ENCODE measurements at places on chromosomes 3 and 15.

GRCh38 chr15:65512189-65512588, 5.3 kb downstream of the DPP8 start:
- no peak for DNase-seq

- DNase-seq, result peak; percentile 34
Measured at GRCh38 chr3:63240381-63240902, 37.7 kb upstream of the SYNPR start.

DNA sequence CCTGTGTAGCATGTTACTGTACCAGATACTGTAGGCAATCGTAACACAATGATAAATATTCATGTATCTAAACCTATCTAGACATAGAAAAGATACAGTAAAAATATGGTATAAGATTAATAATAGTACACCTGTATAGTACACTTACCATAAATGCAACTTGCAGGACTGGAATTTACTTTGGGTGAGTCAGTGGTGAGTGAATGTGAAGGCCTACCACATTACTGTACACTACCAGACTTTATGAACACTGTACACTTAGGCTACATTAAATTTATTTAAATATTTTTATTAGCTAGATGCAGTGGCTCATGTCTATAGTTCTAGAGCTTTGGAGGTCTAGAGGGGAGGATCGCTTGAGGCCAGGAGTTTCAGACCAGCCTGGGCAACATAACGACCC, 186.6 kb upstream of the ROPN1 start:
- DNase-seq, result peak; percentile 17

GRCh38 chr15:65533057-65533756, 2.9 kb downstream of the HACD3 start:
- DNase-seq, result no peak

- peak; percentile 37 for DNase-seq
Measured at GRCh38 chr15:73794443-73795133, 41.4 kb upstream of the INSYN1 start.

DNA sequence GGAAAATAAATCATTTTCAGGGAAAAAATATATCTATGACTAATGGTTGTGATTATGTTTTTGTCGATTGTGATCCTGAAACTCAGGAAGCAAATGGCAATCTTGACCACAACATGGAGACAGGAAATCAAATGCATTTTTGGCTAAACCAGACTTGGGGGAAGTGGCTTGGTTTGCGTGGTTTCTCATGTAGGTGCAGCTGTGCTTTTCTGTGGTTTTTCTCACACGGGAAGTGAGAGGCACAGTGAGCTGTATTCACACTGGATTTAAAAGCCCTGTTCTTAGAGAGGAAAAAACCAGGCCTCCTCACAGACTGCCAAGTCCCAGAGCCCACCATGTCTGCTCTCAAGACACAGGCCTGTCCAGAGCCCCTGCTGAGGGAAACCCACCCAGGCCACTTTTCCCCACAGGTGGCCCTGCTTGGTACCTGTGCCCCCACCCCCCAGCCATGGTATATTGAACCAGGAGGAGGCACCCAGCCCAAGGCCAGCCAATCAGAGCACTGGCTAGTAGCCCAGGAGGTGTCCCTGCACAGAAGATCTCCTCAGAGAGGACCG, 46.1 kb downstream of the BTD start:
- DNase-seq, result peak; percentile 100

- DNase-seq, result no peak
Measured at GRCh38 chr3:77040216-77040615, 317 bp downstream of the ROBO2 start.

- no peak for DNase-seq
Measured at GRCh38 chr3:168219530-168219929, 123.8 kb upstream of the GOLIM4 start.

- peak; percentile 73 for DNase-seq
Measured at GRCh38 chr3:30256474-30256873, 349.9 kb upstream of the TGFBR2 start.

DNA sequence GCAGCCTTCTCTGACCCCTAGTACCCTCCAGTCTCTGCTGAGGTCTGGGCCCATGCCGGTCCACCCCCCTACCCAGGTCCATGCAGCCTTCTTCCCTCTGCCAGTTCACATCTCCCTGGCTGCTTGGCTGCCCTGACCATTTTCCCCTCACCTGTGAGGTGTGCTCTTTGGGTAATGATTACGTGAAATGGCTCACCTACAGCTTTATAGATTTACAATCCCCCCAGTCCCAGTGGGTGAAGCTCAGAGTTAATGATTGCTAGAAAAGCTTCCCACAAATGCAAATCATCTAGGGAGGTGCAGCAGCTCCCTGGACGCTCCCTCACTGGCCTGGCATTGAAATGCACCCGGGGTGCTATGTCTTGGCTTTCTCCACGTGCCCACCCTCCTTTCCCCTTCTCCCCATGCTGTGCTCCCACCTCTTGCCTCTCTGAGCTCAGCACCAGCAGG, 18.7 kb downstream of the PAQR5 start:
- no peak for DNase-seq

DNA sequence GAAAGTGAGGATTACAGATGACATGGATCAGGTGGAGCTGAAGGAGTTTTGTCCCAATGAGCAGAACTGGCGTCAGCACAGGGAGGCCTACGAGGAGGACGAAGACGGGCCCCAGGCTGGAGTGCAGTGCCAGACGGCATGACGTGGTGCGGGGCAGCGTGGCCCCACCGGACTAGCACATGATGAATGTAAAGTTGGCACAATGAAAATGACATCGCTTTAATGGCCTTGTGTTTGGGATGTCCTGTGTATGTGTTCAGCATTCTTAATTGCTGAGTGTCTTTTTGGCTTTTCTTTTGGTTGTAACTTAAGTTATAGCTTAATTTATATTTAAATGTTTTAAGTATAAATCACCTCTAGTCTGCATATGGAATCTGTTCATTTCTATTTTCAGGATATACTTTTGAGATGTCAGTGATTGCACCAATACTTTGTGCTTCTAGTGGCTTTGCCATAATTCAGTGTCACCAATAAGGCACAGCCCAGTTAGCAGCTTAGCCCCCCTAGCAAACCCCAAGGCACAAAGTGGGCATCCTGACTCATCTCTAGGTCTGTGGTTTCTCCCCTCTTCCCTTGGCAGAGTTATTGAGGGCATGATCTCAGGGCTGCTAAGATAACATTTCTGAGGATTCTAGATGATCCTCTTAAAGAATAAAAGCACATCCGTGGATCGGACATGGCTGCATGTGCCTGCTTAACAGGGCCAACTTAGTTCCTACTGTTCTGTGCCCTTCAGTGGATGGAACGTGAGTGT, 16.1 kb downstream of the DNAJA4 start:
- DNase-seq, result no peak

DNA sequence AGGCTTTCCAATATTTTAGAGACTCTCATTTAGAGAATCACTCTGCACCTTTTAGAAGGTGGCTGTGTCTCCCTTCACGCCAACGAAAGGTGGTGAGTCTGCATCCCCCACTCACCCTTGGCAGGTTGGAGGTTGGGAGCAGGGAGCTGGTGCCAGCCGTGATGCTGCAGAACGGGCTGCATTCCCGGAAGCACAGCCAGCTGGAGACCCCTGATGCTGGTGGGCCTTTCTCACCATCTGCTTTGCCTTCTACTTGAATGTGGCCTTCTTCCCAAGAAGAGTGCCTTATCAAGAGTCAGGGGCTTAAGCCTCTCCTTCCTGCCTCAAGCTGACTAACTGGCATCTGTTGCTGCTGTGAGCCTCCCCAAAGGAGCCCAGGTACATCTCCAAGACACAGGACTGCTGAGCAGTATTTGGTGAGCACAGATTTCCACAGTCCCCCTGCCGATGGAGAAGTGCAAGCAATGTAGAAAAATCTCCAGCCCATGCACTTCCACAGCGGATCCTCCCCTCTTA, 17.7 kb upstream of the HEG1 start:
- no peak for DNase-seq

DNA sequence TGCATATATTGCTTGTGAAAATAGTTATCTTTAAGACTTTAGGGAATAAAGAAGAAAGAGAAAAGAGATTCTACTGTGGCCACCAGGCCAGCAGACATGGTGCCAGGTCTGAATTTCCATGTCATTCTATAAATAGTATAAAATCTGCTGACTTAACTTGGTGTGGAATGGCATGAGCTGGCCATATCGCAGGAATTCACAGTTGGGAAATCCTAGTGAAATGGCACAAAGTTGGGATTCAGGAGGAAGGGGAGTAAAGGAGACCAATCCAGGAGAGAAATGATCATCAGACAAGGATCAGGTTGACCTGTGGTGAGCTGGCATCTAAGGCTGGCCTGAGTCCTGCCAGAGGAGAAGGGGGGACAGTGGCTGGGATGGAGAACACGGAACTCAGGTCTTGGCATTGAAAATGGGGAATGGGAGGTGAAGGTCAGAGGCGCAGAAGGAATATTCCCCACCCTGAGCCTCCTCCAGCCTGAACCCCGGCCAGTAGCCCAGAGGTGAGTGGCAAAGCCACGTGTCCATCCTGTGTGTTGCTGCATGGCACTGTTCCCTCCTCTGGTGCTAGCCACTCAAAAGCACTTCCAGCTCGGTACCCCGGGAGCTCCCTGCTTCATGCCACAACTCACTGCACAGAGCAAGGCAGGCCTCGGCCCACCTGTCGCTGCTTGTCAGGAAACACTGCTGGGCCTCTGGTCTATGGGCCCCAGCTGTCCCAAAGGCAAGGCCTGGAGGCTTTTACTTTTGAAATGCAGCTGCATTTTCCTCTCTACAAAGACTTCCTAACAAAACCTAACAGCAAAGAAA, 51.4 kb downstream of the SSUH2 start:
- DNase-seq, result peak; percentile 22

GRCh38 chr3:52831500-52832301, 1.2 kb upstream of the ITIH4 start:
- peak; percentile 61 for DNase-seq

DNA sequence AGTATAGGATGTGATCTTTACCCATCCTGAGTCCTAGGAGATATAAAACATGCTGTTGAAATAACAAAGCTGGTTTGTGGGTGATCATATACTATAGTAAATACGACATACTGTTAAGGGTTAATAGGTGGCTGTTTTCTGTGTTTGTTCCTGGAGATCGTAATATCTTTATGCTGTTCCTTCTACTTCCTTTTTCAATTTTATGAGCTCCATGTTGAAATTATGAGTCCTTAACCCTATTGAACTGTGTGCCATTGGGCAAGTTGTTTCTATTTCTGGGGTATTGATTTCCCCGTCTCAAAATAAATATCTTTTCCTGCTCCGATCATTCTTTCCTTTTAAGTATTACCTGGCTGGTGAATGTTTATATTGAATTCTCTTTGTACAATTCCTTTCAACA, 115.1 kb downstream of the LPP start:
- DNase-seq, result no peak

DNA sequence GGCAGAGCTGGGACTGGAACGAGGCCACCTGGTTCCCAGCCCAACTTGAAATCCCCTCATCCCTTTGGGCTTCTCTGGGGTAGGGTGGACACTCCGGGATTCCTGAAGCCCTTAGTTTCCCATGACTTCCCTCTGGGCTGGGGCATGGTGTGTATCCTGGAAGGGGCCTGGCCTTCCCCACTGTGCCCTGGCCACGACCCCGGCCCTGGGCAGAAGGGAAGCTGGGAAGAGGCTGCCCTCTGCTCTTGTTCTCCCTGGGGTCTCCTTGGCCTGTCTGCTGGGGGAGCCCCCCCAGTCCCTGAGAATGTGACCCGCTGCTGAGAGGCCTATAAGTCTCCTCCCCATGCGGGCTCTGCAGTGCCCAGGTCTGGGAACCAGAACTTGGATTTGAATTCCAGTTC, 104.9 kb downstream of the LINGO1 start:
- DNase-seq, result no peak

- no peak for DNase-seq
Measured at GRCh38 chr3:161175506-161175905, 45.6 kb upstream of the NMD3 start.

DNA sequence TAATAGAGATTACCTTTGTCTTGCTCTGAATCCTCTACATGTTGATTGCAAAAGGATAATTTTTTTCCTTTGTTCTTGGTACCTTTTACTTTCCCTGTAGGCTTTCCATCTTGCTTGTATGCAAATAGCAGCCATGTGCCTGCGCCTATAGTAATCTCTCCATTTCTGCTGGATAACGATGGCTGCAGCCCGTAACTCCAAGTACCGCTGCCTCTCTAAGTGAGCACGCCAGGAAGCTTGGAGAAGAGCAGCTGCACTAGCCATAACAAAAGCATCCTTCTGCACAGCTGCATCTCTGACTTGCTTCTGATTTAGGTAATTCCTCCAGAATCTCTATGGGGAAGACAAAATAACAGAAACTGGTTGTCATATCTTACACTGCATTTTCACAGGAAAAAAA, 89.3 kb downstream of the NR2E3 start:
- DNase-seq, result no peak

DNA sequence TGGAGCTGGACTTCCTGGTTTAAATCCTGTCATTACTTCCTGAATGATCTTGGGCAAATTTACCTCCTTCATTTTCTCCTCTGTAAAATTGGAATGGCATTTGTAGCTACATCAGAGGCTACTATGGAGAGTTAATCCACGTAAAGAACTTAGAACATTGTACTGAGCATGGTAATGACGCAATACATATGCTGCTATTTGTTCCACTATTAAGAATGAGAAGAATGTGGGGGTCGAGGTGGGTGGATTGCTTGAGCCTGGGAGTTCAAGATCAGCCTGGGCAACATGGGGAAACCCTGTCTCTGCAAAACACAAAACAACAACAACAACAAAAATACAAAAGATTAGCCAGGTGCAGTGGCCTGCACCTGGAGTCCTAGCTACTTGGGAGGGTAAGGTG, 250.6 kb downstream of the RYR3 start:
- DNase-seq, result no peak

- no peak for DNase-seq
Measured at GRCh38 chr3:143192193-143192592, 72.6 kb downstream of the CHST2 start.

DNA sequence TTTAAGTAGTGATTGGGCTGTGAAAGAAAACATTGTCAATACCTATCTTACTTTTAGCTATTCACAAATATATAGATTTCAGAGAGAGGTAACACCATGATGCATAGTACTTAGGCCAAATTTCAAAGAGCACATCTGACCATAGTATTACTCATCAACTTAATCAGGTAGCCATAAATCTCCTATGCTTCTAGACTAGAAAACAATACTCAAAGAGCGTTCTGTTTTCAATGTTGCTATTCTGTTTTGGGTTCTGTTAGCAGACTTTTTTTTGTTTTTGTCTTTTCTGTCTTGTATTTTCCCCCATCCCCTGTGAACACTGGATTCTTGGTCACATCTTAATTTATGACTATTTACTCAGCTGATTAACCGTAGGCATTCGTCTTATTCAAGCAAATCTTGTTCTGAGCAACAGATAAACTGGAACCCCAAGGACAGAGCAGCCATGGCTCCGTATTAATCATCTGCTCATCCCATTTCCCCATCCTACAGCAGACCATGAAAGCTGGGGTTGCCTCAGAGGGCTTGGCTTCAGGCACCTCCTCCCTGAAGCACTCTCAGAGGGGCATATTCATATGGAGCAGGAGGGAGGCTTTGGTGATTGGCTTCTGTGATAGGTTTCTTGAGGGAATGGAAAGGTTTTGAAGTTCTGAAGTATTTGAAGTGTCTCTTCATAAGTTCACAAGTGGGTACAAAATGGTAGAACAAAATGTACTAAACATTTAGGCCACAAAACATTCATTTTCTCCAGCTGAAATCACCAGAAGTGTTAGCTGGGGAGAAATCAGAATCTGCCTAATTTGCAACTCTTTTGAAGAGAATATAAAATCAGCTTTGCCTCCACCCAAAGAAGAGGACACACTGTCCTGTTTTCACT, 105.3 kb downstream of the TNIK start:
- DNase-seq, result peak; percentile 25
